ENCODE measurements at places on chromosomes 5 and 9.

GRCh38 chr5:122076050-122076461, 2.0 kb downstream of the LOX start:
- DNase-seq: no peak

DNA sequence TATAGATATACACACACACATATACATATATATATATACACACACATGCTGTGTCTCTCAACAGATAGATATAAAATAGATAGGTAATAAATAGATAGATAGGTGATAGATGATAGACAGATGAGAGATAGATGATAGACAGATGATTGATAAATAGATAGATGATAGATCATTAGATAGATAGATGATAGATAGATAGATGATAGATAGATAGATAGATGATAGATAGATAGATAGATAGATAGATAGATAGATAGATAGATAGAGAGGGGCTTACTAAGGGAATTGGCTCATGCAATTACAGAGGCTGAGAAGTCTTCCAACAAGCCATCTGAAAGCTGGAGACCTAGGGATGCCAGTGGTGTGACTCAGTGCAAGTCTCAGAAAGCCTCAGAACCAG, 394.5 kb downstream of the ICE1 start:
- DNase-seq: no peak

DNA sequence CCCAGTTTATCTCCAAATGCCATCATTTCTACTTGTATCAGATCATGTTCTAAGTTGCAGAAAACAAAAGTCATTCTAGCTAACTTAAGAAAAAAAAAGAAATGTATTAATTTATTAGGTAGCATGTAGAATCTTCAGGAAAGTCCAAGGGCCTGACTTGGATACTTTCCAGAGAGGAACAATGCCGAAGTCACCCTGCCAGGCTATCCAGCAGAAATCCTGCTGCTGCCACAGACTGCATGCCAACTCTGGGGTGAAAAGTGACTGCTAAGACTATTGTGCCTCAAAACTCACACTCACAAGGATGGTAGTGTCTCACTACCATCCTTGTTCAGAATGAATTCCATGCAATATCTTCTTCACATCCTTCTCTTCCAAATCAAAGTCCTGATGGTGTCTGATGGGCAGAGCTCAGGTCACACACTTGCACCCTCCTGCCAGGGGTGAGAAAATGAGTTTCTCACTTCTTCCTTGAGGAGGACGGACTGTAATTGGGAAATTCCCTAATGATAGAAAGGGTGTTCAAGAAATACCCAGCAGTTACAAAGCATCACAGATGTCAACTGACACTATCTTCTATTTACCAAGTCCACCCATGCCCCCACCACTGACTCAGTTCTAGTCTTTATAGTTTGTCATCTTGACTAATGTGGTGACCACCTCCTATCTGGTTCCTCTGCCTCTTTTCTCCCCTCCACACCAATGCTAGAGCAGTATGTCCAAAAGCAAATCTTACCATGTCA, 279.4 kb downstream of the CWC27 start:
- DNase-seq: no peak

DNA sequence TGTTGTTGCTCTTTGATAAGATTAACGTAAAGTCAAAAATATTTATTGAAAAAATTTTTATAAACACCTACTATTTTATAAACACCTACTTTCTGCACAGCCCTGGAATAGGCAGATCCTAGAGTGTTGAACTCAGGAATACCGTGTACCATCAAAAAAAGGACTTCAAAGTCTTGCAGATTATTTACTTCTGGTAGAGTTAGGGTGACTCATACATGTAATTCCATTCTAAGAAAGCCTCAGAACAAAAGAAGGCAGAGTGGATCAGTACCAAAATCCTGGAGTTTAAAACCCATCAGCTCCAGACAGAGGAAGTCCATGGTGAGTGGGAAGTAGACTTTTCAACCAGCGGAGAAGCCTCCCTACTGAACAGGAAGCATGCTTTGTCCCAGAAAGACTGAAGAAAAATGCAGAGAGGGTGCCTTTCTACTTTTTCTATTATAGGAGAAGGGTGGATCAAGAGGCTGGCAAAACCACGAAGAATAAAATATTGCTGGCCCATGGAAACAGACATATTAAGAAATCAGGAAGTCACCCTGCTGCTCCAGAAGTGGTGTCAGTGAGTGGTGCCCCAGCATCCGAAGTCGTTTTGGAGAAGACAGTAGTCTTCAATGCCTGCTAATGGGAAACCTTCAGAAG, 45.1 kb upstream of the DAB2 start:
- no peak for DNase-seq

DNA sequence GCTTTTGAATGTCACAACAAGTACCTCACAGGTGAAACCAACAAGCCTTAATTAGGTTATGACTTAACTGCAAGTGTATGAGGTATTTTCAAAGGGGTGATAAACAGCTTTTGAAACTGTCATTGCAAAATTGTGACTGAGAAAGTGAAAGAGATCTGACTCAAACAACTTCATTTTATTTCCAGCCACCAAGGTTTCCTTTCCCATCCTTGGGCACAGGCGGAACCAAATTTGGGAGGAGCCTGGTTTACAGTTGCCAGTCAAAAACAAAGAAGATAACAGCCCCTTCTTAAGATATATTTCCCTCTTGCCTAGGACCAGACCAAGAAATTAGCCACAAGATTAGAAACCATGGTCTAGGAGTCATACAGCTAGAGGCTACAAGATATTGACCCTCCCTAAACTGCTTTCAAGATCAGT, 417.1 kb downstream of the CSNK1G3 start:
- DNase-seq: no peak

GRCh38 chr9:118177241-118177640, 473.0 kb downstream of the TLR4 start:
- no peak for DNase-seq

DNA sequence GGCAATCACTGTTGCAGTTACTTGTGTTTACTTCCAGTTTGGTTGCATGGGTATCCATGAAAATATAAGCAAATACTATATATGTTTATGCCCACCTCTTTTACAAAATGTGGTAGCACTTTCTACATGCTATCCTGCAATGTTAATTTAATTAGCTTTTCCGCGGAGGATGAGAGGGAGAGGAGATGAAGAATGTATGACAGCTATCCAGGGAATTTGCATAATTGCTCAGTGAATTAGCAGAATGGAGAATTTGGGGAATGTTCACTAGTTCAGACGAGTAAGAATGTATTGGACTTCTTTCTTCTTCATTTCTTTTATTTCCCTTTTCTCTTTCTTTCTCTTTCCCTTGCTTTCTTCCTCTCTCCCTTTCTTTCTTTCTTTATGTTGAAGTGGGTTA, 140.7 kb upstream of the SLC28A3 start:
- no peak for DNase-seq

GRCh38 chr9:90053027-90053426, 448.2 kb downstream of the GADD45G start:
- DNase-seq: no peak

Data from putamen (tissue), 1 donor.